ENCODE measurements at places on chromosomes 6 and 20. TPM values are rescaled to one million over a fixed set of nuclear protein-coding genes. Genes with fewer than 3 reads are reported as not detected.

Gene GTSF1L
- not detected for total RNA-seq

Gene PNLDC1
- 0.23 TPM for total RNA-seq

Gene LAMP5
- 0.31 TPM for total RNA-seq

DNA sequence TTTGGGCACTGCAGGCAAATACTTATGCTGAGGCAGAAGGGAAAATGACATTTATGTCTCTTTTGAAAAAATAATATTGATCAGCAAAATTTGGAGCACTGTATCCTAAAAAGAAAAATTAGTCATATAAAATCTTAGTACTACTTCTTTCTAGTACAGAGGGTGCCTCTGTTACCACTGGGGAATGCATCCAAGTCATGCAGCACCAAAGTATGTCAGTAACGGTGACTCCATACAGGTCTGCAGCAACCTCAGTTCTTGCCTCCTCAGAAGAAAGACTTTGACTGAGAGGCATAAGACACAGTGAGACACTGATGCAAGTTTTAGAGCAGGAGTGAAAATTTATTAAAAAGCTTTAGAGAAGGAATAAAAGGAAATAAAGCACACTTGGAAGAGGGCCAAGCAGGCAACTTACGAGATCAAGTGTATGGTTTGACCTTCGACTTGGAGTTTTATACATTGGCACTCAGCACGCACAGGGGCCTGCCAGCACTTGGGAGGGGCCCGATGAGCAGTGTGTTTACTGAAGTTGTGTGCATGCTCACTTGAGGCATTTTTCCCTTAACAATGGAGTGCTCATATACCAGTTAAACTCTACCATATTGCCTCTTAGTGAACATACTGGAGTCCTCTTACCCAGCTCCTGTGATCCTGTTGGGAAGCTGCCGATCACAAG, 1244.8 kb downstream of the EPHA7 start:
- H3K4me1 ChIP-seq: no peaks in the 10 kb centered on the region
- no peaks in the 10 kb centered on the region for H3K36me3 ChIP-seq
- no peaks in the 10 kb centered on the region for H3K27me3 ChIP-seq

GRCh38 chr20:53208110-53208832, 236.1 kb downstream of the TSHZ2 start:
- H3K4me3 ChIP-seq: no peak overlapping the region
- no peak overlapping the region for H3K27ac ChIP-seq
- no peaks in the 10 kb centered on the region for H3K27me3 ChIP-seq

DNA sequence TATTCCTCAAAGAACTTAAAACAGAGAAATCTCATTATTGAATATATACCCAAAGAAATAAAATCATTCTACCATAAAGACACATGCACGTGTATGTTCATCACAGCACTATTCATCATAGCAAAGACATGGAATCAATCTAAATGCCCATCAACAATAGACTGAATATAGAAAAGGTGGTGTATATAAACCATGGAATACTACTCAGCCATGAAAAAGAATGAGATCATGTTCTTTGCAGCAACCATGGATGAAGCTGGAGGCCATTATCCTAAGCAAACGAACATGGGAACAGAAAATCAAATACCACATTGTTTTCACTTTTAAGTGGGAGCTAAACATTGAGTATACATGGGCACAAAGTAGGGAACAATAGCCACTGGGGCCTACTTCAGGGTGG, 12.3 kb upstream of the GPR63 start:
- no peaks in the 10 kb centered on the region for H3K4me1 ChIP-seq
- H3K27ac ChIP-seq: no peak overlapping the region

- no peak for DNase-seq
- no peak overlapping the region for H3K27ac ChIP-seq
- H3K4me1 ChIP-seq: no peaks in the 10 kb centered on the region
- H3K36me3 ChIP-seq: peaks cover 16% of the 10 kb centered on the region
- H3K4me3 ChIP-seq: no peak overlapping the region
- no peaks in the 10 kb centered on the region for H3K27me3 ChIP-seq
Measured at GRCh38 chr6:52516269-52516668, 60.6 kb downstream of the TRAM2 start.

- no peak for DNase-seq
- no peak overlapping the region for H3K4me3 ChIP-seq
- H3K36me3 ChIP-seq: no peaks in the 10 kb centered on the region
Measured at GRCh38 chr6:56668158-56668557, 25.5 kb upstream of the DST start.

DNA sequence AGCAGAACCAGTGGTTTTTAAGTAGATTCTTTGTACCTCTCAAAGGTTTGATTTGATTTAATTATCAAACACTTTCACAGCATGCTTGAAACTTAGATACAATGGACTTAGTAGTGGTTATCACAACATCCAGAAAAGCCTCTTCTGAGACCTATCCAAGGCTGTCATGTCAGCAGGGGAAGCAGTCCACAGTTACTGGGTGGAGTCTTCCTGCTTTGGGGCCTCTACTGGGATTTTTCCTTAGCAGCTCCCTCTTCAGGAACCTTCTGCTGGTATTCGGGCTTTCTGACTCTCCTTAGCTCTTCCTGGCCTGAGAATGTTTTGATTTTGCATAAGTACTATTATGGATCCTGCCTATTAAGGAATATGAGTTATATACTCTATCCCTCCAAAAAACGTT, 36.0 kb downstream of the ARFGEF2 start:
- H3K27ac ChIP-seq: no peak overlapping the region
- no peaks in the 10 kb centered on the region for H3K4me1 ChIP-seq
- H3K27me3 ChIP-seq: no peaks in the 10 kb centered on the region
- H3K36me3 ChIP-seq: peaks cover 28% of the 10 kb centered on the region
- no peak for DNase-seq

Data from lung (tissue), 17 donors.